AML-193 (cell line): ENCODE measurements at places on chromosomes 2 and 18.

GRCh38 chr2:221817052-221817451 is 244.9 kb upstream of the EPHA4 start:
- no peak for DNase-seq

DNA sequence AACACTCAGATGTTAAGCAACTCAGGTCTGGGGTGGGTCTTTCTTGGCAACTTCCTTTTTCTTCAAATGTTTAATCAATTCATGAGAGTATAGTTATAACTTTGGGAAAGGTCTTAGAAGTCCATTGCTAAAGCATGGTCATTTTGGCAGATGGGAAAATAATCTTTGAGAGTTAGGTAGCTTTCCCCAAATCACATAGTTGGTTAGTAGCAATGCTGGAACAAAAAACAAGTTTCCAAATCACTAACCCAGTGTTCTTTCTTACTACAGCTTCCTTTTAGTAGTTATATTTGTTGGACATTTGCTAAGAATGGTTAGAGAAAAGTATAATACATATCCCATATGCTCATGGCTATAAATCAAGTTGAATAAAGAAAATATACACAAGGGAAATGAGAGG is 185.2 kb upstream of the SLC14A2 start:
- no peak for DNase-seq

GRCh38 chr2:107648781-107649404 is 177.8 kb upstream of the RGPD4 start:
- no peak for DNase-seq

GRCh38 chr18:2360861-2361260 is 210.4 kb downstream of the METTL4 start:
- DNase-seq, result no peak

GRCh38 chr2:237558961-237559641 is 7.3 kb upstream of the PRLH start:
- no peak for DNase-seq

GRCh38 chr18:34158881-34159690 is 65.6 kb downstream of the NOL4 start:
- DNase-seq, result no peak

- DNase-seq, result no peak
Measured at GRCh38 chr2:236768393-236769140, 198.9 kb downstream of the ACKR3 start.

DNA sequence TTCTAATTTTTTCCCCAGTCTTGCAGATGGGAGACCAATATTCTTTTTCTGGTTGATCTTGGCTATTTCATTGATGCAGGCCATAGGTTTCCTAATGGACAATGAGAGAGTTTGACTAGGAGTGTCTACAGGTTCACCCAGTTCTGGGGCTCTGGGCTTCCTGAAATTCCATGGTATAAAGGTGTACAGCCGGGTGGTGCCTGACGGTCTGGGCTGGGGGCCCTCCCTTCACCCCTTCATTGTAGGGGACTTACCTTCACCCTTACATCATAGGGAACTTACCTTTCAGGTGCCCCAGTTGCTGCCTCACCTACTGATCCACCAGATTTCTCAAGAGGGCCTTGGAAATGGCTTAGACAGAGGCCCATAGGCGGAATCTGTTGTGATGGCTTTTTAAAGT is 13.0 kb upstream of the LAPTM4A start:
- DNase-seq, result no peak

- DNase-seq, result peak; percentile 52
Measured at GRCh38 chr18:57004366-57005121, 142.3 kb upstream of the BOD1L2 start.

- DNase-seq, result no peak
Measured at GRCh38 chr2:63679252-63679855, 90.6 kb downstream of the MDH1 start.

- DNase-seq, result no peak
Measured at GRCh38 chr2:39849982-39850526, 71.0 kb upstream of the THUMPD2 start.

- no peak for DNase-seq
Measured at GRCh38 chr18:10304853-10305252, 149.6 kb upstream of the APCDD1 start.

DNA sequence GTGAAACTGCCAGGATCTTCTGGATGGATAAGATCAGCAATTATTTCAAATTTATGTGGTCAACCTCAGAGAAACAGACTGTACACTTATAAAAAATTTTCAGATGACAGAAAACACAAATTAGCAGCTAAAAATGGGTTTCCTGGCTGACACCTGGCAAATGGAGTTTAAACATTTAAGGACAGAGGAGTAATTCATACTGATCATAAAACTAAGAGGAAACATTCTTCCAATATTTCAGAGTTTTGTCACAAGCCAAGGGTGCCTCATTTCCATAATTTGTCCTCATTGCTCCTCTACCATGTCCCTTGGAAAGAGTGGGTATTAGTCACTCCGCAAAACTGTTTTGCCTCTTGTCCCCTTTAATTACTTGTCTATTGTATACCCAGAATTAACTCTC is 70.2 kb downstream of the TMEFF2 start:
- no peak for DNase-seq

GRCh38 chr2:120862201-120863060 is 126.8 kb downstream of the GLI2 start:
- no peak for DNase-seq

DNA sequence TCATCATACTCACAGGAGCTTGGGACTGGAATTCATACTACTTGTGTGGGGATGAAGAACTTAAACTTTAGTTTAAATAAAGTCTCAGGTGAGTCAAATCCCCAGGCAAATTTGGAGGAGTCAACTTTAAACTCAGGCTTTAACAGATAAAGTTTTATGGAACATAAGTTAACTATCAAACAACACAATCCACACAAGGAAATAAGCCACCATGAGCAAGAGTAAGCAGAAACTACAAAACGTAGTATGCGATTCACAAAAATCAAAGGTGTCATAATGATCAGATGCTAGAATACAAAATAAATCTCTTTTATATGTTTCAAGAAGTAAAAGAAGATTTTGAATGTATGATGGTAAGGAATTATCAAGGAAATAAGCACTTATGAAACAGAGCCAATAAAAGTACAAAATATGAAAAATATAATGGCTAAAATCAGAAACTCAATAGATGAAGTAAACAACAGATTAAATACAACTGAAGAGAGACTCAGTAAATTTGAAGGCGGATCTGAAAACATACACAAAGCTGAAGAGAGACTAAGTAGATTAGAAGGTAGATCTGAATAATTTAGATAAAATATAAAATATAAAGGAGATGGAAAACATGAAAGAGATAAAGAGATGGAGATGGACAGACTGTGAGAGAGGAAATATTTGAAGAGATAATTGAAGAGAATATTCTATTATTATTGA is 97.5 kb upstream of the TWIST2 start:
- no peak for DNase-seq

GRCh38 chr18:57856128-57856527 is 53.0 kb upstream of the ATP8B1 start:
- DNase-seq, result no peak

DNA sequence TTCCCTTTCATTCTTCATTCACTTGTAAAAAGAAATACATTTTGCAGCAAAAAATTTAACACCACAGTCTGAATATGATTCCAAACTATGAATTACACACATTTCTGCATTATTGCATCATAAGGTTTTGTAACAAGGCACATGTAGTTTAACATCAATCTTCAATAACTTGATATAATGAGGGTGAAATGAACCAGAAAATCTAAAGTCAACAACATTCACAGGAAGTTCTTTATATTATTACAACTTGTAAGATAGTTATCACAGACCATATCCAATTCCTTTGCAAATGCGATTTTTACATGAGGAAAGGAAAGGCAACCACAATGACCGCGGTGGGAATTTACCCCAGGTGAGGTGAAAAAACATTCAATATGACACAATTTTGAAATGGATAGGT is 213.3 kb downstream of the NAPG start:
- no peak for DNase-seq

- no peak for DNase-seq
Measured at GRCh38 chr2:25529034-25529433, 144.3 kb downstream of the DTNB start.

GRCh38 chr2:220509966-220510365 is 882.5 kb downstream of the SLC4A3 start:
- no peak for DNase-seq

DNA sequence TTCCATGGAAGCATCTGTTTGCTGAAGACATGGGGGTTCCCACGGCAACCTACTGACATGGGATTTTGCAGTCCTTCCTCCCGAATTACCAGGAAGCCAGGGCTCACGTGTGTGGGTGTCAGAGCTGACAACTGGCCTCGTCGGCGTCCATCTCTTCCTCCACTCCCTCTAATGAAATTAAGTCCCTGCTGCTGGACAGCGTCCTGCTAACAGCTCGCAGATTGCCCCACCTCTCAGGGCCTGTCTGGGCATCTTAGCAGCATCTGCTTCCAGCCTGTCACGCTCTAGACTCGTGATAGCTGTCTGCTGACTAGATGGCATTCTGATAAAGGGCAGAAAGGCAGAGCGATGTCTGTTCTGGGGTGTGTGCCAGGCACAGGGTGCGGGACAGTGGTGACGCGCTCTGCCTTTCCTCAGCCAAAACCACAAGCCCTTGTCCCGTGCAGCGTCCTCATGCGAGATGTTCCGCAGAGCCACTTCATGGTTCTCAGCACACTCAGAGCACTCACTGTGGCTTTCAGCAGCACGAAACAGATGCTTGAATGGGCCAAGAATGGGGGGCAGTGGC is 161.1 kb downstream of the ARL4C start:
- DNase-seq, result no peak

DNA sequence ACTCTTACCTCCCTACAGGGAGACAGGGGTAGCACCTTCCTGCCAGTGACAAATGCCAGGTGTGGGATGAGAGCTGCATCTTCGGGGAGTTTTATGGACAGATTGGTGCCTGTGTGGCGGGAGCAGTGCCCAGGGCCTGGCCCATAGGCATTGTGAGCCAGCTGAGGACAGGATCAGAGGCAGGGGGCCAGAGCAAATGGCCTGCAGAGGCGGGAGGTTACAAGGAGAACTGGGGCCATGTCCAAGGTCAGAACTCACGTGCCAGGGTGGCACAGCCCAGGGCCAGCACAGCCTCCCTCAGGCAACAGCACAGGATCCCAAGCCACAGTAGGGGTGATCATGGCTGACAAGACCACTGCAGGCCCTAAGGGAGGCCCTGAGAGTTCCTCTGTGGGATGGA is 40.2 kb upstream of the MCFD2 start:
- DNase-seq, result no peak

DNA sequence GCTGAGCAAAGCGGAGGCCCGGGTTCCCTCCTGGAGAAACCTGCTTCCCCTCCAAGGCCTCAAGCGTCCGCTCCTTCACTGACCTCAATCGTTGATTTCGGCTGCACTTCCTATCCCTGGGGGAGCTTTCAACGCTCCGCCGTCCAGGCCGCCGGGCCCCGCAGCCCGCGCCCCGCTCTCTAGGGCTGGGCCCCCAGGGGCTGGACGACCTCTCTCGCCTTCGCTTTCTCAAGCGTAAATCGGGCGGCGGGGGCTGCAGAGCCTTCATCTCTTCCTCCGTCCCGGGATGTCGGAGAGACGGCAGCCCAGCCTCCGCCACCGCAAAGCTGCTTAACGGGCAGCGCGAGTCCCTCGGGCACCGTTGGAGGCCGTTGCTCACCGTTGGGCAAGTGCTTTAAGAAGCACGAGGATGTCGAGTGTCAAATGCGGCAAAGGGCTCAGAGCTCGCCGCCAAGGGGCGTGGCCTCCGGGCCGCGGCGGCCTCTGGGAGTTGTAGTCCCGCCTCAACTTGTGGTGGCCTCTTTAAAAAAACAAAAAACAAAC is 8.5 kb downstream of the HES6 start:
- DNase-seq, result no peak

DNA sequence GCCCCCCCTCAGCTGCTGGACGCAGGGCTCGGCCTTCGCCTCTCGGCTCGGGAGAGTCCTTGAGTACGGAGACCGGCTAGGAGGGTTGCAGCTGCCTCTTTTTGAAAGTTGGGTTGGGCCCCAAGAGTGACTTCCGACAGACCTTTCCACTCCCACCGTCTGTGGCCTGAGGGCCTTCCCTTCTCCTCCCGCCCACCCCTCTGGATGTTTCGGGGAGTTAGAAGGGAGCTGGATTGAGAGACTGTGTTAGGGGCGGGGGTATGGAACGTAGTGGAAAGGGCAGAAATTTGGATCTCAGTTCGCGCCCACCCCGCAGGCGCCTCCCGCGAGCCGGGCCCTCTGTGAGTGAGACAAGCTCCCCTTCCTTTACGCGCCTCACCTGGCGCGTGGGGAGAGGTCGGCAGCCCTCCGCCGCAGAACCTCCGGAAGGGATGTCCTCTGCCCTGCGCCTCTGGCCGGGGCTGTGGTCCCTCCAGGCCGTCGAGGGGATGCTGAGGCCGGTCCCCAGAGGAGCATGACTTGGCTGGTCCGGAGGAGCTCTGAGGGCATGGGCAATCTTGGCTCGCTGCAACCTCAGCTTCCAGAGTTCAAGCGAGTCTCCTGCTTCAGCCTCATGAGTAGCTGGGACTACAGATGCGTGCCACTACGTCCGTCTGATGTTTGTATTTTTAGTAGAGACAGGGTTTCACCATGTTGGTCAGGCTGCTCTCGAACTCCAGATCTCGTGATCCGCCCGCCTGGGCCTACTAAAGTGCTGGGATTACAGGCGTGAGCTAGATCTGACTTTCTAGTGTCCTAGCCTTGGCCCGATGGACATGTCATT is 15.9 kb downstream of the C2orf74 start:
- DNase-seq, result no peak

DNA sequence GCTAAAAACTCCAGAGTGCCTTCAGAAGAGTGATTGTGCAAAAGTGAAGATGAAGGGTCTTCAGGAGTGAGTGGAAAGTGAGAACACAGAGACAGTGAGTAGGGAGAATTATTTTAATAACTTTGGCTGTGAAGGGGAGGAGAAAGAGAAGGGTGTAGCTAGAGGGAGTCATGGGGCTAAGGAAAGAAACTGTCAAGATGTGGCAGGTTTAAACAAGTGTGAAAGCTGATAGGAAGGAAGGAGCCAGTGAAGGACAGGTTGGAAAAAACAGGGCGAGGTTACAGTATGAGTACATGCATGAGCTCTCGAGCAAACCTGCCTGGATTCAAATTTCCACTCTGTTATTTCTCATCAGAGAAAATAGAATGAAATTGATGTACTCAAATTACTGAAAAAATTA is 17.8 kb downstream of the IL1F10 start:
- no peak for DNase-seq

DNA sequence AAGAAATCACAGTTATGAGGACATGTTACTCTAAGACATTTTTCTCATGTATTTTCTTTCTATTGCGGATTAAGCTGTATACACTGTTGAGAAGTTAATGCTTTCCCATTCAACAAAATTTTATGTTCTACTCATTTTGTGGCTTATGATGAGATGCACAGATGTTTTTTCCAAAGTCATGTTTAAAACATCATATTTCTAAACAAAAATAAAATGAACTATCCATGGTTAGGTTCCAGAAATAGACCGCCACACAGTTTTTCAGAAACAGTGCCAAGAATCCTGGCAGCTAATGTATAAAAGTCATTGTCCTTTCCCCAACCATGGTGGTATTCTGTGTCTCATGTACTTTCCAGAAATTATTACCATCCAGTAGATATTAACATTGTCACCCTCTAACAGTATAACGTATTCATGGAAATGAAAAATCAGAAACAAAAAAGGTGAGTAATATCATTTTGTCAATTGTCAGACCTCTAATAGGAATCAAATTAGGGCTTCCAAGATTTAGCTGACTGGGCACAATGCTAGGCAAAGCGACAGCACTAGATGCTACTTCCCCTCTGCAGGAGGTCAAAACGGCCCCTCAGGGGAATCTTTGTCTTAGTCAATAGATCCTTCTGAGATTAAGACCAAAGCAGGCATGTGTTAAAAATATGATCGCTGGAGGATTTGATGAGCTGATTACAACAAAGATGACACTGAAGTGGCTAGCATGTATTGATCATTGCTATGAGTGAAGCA is 54.4 kb upstream of the ZNF397 start:
- no peak for DNase-seq

GRCh38 chr2:7906431-7906830 is 775.4 kb upstream of the ID2 start:
- no peak for DNase-seq
